ENCODE measurements at places on chromosomes 16 and 17.

DNA sequence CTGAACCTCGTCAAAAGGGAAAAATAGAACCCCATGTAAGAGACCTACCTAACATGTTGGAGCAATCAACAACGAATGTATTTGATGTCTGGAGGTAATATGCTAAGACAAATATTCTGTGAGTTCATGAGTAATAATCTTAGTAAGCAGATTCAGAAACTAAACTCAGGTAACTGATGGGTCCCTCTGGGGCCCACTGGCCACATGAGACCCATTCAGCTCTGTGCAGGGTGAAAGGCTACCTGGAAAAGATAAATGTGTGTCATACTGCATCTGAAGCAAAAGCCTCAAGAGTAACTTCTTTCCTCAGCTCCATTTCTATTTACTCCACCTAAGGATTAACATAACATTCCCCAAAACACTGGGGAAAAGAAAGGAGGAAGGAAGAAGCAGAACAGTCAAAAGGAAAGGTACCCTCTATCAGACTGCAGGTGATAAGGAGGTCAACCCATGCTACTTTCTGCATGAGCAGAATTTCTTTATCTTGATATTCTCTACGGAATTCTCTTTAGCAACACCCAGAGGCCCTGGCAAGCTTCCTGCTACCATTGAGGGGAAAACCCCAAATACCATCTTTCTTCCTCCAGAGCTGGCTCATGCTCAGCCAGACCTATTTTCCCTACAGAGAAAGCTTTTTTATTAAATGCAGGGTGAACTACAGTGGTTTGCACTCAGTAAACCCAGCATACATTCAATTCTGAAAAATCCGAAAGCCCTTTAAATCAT lies 37.7 kb upstream of the ABCA6 start:
- no peak for DNase-seq

- no peak for DNase-seq
Measured at GRCh38 chr16:72908362-72909167, 139.4 kb downstream of the ZFHX3 start.

- no peak for DNase-seq
Measured at GRCh38 chr16:51818342-51818944, 667.4 kb upstream of the SALL1 start.

- DNase-seq: peak; percentile 64
Measured at GRCh38 chr17:82320956-82321927, 3.8 kb upstream of the CD7 start.

- no peak for DNase-seq
Measured at GRCh38 chr16:84313921-84314320, 19.2 kb downstream of the WFDC1 start.

- DNase-seq: no peak
Measured at GRCh38 chr17:56832446-56832845, 1.3 kb downstream of the C17orf67 start.

DNA sequence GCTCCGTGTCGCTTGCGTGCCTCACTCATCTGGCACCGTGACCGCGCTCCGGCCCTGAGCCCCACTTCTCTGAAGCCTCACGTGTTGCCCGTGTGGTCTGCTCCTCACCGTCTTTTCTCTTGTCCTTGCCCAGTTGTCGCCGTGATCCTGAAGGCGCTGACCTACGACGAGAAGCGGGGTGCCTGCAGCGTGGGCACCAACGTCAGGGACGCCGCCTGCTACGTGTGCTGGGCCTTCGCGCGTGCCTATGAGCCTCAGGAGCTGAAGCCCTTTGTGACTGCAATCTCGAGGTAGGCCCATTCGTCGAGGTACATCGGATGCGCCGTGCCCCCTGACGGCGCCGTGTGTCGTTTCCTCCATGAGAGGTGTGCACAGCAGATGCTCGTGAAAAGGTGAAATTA lies 30.3 kb upstream of the ZNF750 start:
- no peak for DNase-seq

- no peak for DNase-seq
Measured at GRCh38 chr17:82283208-82283749, 9.8 kb upstream of the CSNK1D start.

GRCh38 chr17:29180788-29181160 lies 576 bp upstream of the MYO18A start:
- DNase-seq: no peak

GRCh38 chr17:44773140-44773539 lies 14.4 kb downstream of the ADAM11 start:
- DNase-seq: no peak

DNA sequence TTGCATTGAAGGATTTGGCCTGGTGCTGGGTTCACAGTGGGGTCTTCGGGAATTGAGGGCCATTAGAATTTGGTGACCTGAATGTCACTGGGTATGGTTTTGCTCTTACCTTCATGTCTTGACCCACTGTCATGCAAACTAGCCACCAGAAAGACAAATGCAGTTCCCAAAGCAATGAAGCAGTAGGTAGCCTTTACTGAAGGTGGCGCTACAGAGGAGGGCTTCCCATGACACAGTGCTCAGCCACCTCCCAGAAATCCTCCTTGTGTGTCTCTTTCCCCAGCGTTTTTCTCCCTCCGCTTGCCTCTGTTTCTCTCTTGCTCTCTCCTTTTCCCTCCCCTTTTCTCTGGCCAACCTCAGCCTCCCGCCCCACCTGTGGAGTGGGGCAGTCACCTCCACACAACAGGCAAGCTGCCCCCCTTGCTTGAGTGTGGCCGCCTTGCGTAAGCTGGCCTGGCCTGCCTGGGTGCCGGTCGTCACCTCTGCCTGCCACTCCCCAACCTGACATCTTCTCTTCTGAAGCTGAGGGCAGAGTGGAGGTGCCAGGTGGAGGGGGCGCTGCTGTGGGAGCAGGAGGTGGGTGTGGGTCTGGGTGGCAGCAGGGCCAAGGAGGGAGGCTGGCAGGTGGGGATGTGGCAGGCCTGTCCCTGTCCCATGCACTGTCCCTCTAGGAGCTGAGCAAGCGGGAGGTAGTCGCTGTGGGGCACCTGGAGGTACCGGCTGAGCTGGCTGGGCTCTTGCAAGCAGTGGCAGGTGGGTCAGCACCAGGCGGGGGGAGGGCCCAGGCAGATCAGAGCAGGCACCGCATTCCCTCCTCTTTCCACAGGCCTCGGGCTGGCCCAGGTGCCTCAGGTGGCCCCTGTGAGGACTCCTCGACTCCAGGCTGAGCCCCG lies 34.7 kb downstream of the MYO15A start:
- DNase-seq: no peak

- DNase-seq: no peak
Measured at GRCh38 chr16:77190190-77190477, 856 bp upstream of the MON1B start.

DNA sequence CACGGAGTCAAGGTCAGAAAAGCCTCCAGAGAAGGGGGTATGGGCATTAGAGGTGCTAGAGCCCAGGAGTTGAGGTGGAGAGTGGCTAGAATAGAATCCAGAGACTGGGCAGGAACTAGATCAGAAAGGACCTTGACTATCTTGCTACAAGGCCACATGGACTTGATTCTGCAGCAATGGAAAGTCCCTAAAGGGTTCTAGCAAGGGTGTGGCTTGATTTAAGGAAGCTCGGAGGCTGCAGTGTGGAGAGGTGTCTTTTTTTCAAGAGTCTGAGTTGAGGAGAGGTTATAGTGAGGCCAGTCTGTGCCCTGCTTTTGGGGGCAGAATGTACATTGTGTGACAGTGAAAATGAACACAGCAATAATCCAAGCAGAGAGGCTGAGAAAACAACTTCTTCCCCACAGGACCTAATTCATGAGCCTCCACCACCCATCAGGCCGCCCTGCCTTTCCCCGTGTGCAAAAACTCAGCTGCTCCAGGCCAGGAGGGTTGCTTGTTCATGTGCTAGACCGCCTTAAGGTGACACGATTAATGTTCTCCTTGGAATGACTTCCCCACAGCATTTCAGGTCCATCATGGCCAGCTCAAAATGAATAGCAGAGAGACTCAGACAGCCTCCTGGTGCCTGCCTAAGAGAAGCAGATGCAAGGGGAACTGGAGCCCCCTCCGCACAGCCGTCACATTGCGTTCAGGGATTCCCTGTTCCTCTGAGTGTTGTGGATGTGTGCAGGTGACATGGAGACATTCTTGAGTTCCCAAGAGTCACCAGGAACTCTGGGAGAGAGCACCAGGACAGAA lies 8.7 kb upstream of the BEAN1 start:
- DNase-seq: no peak

- no peak for DNase-seq
Measured at GRCh38 chr16:13103831-13104530, 202.6 kb downstream of the SHISA9 start.

DNA sequence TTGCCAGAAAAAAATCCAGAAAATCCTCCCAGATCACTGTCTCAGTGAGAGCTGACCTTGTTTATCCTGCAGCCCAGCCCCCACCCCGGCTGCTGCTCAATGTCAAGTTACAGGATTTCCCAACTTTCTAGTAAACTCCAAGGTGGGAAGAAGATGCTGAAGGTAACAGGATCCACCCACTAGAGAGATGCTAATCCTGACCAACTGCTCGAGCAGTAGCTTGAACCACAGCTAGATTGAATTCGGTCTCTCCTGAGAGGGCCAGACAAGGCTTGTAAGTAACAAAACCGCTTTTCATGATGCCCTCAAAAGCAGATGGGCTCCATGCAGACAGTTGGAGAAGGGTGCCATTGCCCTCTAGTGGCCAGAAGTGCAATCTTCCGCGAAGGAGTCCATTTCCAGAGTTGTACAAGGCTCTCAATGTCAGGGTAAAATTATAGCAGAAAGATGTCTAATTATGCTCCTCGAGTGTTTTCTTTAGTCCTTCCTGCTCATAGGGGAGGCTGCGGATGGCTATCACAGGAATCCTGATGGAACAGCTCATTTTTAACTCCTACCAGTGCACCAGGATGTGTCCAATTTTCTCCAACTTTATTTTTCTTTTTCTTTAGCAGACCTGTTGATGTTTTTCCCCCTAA lies 3.9 kb downstream of the CDH11 start:
- DNase-seq: no peak

GRCh38 chr17:57533684-57534305 lies 211.3 kb downstream of the CCDC182 start:
- DNase-seq: no peak

GRCh38 chr16:76656994-76657393 lies 379.8 kb downstream of the CNTNAP4 start:
- no peak for DNase-seq

DNA sequence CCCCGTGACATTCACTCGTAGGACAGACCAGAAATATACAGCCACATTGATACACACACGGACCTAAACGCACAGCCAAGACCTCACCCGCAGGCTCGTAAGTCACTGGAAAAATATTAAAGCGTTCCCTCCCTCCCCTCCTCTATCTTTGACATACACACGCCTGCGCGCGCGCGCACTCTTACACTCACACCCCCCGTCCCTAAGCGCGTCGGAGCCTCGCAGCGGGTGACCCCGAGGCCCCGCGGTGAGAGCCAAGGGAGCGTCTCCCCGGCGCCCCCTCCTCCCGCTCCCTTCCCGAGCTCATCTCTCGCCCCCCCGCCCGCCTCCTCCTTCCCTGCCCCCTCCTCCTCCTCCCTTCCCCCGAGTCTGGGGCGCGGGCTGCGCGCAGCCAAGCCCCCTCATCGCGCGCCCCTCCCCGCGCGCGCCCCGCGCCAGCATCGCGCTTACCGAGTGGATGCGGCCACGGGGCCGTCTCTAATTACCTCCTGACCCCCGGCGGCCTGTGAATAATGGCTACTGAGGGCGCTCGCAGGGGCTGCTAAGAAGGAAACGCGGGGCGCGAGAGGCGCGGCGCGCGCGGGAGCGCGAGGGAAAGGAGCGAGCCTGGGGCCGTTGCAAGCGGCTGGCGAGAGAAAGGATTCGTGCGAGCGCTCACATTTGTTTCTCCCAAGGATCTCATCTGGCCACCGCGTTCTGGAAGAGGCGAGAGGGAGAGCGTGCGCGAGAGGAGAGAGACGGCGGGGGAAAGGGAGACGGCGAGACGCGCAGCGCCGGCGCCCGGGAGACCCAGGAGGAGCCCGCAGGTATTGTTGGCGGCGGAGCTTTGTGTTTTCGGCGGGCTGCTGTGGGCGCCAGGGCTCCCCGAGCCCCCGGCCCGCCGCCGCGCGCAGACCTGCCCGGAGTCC lies 42.4 kb downstream of the RAI1 start:
- no peak for DNase-seq

DNA sequence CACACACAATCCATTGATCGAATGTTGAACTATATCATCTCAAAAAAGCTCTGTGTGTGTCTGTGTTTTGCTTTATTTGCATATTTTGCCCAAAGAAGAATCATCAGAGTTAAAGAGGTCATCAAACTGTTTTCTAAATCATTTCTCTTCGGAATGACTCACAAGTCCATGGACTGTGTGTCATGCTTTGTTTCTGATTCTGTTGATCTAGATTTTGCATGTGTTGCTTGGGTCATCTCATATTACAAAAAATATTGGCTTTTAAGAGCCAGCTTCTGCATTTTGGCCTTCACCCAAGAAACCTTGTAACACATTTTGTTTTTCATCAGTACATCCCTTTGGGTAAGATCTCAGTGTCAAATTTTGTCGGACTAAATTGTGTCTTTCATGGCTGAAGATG lies 471.2 kb upstream of the HSBP1 start:
- no peak for DNase-seq

- DNase-seq: no peak
Measured at GRCh38 chr17:61158376-61158775, 241.3 kb upstream of the TBX2 start.

DNA sequence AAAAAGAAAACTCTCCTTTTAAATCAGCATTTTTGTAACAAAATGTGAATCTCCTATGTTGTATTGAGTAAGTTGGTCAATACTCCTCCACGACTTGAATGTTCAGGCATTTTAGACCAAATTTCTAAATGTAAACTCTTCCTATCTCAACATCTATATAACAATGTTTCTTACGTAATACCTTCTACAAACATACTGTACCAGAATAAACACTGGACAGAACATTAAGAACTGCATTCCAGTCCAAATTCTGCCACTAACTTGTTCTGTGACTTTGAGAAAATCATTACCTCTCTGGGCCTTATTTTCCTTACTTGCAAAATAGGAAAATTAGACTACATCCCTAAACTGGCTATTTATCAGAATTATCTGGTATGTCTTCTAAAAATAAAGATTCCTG lies 40.1 kb downstream of the AKAP10 start:
- no peak for DNase-seq

DNA sequence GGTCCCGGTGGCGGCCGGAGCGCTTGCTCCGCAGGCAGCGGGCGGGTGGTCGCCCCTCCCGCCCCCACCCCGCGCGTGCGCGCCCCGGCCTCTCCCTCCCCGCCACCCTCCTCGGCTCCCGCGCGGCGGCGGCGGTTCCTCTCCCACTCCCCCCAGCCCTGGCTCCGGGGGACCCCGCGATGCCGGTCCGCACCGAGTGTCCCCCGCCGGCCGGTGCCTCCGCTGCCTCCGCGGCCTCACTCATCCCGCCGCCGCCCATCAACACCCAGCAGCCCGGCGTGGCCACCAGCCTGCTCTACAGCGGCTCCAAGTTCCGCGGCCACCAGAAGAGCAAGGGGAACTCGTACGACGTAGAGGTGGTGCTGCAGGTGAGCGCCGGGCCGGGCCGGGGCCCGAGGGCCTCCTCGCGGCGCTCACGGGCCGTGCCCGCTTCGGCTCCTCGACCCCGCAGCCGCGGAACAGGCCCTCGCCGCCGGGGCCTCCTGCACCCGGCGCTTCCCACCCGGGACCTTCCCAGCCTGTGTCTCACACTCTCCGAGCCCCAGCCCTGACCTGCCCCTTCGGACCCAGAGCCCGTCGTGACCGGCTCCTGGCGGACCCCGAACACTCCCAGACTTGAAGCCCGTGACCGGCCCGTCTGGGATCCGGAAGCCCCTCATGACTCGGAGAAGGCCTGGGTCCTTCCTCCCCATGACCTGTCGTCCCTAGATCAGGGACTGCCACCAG lies 490 bp downstream of the GID4 start:
- no peak for DNase-seq

Measured in activated CD8-positive, alpha-beta memory T cell treated with anti-CD3 and anti-CD28 coated beads for 4 hours (primary cell).